ENCODE measurements at places on chromosomes 7 and 10.
A peak's percentile ranks its signal among the peaks of the same experiment; 100 is the strongest.

GRCh38 chr7:96723622-96724021, 14.0 kb upstream of the SEM1 start:
- DNase-seq, result no peak

GRCh38 chr7:43782768-43783555, 24.5 kb downstream of the BLVRA start:
- DNase-seq, result no peak

DNA sequence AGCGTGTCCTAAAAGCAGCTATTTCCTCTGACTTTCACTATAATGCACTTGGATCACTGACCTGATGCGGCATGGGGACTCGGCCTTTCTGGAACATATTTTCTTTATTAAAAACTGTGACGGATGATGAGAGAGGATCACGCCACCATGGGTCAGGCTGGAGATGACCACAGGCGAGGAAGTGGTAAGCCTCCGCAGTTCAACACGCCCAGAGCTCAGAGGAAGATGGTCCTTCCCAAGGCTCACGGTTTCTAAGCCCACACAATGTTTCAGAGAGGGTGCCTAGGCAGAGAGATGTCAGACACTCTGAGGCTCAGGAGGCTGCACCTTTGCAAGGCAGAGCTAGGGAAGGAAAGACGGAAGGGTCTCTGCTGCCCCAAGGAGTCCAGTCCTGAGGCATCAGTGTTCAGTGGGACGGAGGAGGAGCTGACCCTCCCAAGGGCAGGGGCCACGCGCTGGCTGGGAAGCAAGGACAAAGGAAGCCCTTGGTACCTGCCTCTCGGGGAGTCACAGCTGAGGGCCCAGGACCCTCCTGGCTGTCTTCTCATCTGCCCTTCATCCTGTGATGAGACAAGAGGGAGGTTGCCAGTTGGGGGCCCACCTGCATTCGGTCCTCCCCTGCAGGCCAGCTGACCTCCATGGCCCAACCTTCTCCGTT, 9.5 kb downstream of the CHST15 start:
- no peak for DNase-seq

- DNase-seq, result no peak
Measured at GRCh38 chr10:129507216-129507889, 40.3 kb downstream of the MGMT start.

GRCh38 chr7:111532625-111533024, 29.7 kb downstream of the IMMP2L start:
- DNase-seq, result no peak

- DNase-seq, result no peak
Measured at GRCh38 chr10:110355922-110356627, 51.4 kb upstream of the SMNDC1 start.

DNA sequence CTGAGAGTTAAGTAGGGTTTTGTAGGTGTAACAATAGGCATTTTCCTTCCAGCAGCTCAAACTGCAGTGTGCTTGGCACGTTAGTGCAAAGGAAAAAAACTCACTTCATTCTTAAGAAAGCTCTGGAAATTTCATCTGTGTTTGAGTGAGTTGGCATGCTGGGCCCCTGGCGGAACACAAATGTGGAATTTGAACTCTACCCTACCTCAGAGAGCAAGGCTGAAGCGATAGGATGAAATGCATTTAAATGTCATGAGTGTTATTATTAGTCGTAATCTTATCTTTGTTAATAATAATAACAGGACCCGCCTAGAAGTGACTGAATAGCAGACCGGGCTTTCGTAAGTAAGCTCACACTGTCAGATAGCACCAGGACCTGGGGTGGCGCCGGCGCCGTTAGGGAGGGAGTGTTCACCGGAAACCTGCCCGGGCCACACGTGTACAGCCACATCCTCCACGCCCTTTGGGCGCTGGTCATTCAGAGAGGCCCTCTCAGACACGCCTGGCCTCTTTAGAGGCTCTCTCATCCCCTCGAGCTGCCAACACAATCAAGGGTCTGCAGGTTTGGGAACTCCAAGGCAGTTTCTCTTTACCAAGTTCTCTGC, 63.5 kb downstream of the GRK5 start:
- DNase-seq, result peak; percentile 46

GRCh38 chr7:3937146-3937545, 636.1 kb downstream of the SDK1 start:
- no peak for DNase-seq

DNA sequence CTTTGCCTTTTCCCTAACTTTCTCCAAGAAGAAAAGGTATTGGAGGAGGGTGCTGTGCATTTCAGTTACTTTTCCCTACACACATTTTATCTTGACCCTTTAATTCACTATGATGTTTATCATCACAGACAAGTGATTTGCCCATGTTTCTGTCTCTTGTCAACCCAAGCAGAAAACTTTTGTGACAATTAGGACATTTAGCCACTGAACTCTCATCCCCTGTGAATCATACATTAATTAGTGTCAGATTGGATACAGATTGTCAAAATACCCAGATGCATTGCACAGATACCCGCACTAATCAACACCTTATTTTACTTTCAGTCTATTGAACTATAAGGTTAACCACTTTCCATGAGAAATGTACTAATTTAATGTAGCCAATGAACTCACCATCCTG, 912.9 kb downstream of the SORCS1 start:
- DNase-seq, result no peak

Measured in thoracic aorta (tissue), 2 donors.